Esophagus muscularis mucosa (tissue), 4 donors: ENCODE measurements at places on chromosomes 7 and 10. TPM values are rescaled to one million over a fixed set of nuclear protein-coding genes. Genes with fewer than 3 reads are reported as not detected.

GRCh38 chr10:23310404-23310803 lies 34.2 kb downstream of the C10orf67 start:
- no peak overlapping the region for H3K27ac ChIP-seq
- no peak for DNase-seq
- no peaks in the 10 kb centered on the region for H3K4me1 ChIP-seq
- H3K4me3 ChIP-seq: no peak overlapping the region
- H3K36me3 ChIP-seq: no peaks in the 10 kb centered on the region
- H3K27me3 ChIP-seq: no peaks in the 10 kb centered on the region

DNA sequence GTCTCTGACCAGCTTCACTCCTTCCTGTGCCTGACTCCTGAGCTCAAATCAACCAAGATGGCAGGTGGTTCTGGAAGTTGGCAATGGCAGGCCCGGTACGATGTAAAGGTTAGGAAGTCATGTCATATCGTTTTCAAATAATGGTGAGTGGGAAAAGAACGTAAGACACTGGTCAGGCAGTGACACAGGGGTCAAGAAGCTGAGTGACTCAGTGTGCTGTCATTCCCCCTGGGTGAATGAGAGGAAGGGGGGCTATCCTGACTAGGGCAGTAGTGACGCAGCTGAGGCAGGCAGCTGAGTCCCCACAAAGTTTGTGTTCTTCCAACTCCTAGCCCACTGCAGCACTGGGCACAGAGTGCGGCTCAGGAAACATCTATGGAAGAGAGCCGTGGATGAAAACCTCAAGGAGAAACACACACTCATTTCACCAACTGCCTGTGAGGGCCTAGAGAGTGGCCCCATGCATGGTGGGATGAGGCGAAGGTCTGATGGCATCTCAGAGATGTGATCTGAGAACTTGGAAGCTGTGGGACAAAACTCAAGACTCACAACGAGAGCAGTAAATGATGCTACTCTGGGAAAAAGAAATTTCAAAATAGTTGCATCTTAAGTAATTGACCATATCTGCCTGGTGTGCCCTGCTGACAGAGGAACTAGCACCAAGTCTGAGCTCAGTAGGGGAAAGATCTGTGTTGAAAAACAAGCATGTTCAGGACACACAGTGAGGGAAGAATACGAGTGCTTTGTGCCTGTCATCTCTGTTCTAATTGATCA lies 23.2 kb downstream of the CREB3L2 start:
- no peaks in the 10 kb centered on the region for H3K27me3 ChIP-seq
- H3K4me3 ChIP-seq: no peak overlapping the region
- peak overlapping the region; percentile 78 for H3K27ac ChIP-seq

GRCh38 chr7:68744036-68744435 lies 854.2 kb upstream of the AUTS2 start:
- H3K4me3 ChIP-seq: no peak overlapping the region
- DNase-seq: no peak
- no peaks in the 10 kb centered on the region for H3K4me1 ChIP-seq
- H3K36me3 ChIP-seq: no peaks in the 10 kb centered on the region

The CFAP46 gene
- 1.3 TPM for total RNA-seq

DNA sequence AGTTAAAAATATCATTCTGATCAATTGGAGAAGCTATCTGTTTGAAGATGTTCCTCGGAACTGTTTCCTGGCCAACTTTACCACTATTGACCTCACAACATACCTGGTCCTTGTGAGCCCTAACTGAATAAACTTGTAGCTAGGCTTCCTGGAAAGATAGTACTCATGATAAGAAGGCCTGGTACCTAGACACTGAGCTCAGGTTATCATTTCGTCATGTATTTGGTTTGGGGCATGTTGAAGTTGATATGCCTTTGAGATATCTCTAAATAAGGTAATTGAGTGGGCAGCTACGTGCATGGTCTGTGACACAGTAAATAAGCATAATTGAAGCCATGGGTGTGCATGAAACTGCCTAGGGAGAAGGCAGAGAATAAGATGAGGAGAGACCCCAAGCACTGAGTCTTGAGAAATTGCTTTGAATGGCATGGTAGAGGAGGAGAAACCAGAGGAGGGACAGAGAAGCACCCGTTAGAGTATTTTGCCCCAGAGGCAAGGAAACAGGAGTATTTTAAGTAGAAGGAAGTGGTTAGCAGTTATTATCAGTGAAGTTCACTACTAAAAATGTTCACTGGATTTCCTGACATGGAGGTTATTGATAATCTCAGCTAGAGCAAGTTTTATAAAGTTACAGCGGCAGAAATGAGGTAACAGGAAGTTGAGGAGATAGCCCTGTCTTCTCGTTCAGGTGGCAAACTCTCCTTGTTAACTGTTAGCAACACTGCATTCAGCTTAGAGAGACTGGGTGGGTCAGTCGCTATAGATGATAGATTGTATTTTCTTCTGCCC lies 55.6 kb downstream of the CC2D2B start:
- no peaks in the 10 kb centered on the region for H3K27me3 ChIP-seq
- no peak for DNase-seq
- no peak overlapping the region for H3K27ac ChIP-seq
- H3K36me3 ChIP-seq: no peaks in the 10 kb centered on the region
- no peaks in the 10 kb centered on the region for H3K4me1 ChIP-seq
